Cardiac septum (tissue), 1 donor: ENCODE measurements at places on chromosomes 3 and 15. TPM values are rescaled to one million over a fixed set of nuclear protein-coding genes. Genes with fewer than 3 reads are reported as not detected.
A peak's percentile ranks its signal among the peaks of the same experiment; 100 is the strongest.

Gene UBA3
- total RNA-seq, result 84.7 TPM

Gene SAMMSON
- 0.27 TPM for total RNA-seq

- DNase-seq, result no peak
These were observed 24.7 kb downstream of the RARB start for GRCh38 chr3:25452740-25453139.

GRCh38 chr3:9420850-9421549 is 23.6 kb downstream of the SETD5 start:
- no peak for DNase-seq

DNA sequence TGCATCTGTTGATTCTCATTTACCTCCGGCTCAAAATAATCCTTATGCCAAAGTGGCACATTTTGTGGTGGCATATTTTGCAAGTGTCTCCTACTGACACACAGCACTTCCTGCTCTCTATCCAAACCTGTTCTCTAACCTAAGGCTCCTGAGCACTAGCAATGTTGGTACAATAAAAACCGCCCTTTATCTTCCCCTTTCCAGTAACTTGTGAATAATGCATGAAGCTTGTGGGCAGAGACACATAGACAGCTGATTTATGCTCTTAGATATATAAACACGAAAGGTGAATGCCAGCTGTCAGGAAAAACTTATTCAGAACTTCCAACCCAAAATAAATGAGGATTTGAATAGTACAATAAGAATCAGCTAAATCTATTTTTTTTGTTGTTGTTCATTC is 34.6 kb upstream of the ARPIN start:
- no peak for DNase-seq

DNA sequence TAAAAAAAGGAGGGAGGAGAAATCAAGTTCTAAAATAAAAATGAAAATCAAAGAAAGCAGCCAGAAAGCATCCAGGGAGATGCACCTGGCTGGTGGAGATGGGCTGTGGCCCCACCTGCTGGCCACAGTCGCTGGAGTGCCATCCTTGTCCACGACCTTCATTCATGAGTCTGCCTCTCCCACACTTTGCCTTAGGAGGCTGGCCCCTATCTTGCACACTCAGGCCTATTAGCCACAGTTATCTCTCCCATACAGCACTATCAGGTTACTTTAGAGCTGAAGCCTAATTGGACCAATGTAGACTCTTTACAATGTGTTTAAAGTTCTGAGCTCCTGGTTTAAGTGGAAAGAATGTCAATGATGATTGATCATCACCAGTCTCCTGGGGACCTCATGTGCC is 392.0 kb upstream of the RORA start:
- no peak for DNase-seq

DNA sequence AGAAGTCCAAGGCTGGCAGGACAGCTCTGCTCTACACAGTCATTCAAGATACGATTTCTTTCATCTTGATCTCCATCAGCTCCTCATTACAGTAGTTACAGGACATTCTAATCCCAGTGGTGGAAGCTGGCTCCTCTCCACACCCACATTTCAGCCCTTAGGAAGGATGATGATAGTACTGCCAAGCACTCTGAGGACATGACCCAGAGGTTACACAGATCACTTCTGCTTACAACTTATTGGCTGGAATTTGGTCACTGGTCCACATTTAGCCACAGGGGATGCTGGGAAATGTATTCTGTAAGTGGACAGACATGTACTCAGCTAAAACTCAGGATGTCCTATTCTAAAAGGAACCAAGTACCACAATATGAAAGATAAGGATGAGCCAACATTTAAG is 77.1 kb downstream of the IQCH start:
- DNase-seq, result no peak

DNA sequence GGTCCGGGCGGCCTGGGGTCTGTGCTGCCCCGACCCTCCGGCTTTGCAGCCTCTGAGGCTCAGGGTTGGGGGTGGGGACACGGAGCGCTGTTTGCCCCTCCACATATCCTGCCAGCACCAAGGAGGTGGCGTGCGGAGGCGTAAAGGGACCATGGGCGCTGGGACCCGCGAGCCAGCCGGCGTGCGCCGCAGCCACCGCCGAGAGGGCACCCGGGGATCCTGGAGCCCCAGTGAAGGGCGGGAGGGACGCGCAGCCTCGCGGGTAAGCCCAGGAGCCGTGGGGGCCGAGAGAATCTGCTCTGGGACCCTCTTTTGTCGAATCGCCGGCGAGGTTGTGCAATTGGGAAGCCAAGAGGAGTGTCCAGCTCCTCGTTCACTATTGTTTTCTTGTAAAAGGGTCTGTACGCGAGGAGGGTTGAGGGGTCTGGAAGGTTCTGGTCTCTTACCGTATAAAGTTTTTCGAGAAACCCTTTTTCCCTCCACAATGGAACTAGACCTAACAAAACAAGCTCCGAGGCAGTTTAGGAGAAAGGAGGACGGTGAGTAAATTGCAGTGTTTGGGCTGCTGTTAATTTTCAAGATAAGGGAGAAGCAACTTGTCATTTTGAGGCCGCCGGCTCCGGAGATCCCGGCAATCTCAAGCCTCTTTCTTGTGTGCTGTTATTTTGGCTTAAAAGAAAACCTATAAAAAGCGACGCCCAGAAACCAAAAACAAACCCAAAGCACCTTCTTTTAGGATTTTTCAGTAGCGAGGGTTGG is 29.9 kb upstream of the ST3GAL6 start:
- DNase-seq, result peak; percentile 79

Gene PBRM1
- 50.2 TPM for total RNA-seq

Gene POPDC2
- 702 TPM for total RNA-seq

- DNase-seq, result no peak
These were observed 59.7 kb downstream of the GHSR start for GRCh38 chr3:172388412-172389078.

DNA sequence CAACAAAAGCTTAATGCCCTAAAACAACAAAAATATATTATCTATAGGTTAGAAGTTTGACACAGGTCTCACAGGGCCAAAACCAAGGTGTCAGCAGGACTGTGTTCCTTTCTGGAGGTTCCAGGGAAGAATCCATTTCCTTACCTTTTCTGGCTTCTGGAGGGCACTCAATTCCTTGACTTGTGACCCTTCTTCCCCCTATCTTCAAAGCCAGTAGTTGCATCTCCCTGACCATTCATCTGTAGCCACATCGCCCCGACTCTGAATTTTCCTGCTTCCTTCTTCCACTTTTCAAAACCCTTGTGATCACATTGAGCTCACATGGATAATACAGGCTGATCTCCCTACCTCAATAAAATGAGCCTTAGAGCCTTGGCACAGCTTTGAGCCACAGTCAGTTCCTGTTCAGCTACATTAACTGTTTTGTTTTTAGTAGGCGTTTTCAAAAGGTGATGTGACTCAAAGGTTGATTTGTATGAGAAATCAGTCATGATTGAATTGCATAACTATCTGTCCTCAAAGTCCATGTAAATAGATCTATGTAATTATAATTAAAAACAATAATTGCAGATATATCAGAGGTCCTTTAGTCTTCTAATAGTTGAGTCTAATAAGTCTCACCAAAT is 12.4 kb downstream of the PFN2 start:
- DNase-seq, result no peak

DNA sequence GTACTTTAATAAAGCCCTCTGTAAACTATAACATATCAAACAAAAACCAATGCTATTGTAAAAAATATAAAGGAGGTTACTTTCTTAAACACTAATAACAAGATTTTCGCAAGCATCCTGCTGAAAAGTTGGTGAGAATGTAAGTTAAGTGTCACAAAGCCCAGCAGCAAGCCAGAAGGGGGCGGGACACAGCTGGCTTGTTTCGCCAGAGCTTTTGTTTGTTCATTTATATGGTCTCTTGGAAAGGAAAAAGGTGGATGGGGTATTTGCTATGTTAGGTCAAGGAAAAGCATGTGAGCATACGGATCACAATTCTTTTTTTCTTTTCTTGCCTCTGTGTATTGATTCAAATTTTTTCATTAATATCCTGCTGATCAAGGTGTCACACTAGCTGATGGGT is 59.9 kb downstream of the HACD2 start:
- DNase-seq, result no peak

DNA sequence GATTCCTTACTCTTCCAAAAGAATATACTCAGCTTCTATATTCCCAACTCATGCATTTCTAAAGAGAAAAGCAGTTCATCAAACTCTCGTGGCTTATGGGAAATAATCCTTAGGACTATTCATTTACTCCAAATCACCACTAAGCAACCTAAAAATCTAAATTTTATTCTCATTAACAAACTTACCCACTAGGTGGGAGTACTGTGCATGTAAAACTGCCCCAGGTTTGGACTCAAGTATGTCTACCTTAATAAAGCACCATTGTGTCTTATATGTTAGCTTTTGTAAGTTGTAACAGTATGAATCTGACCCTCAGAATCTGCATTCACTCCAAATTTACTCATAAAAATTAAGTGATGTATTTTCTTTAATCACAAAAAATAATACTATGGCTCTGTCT is 25.3 kb downstream of the RAD18 start:
- DNase-seq, result no peak

DNA sequence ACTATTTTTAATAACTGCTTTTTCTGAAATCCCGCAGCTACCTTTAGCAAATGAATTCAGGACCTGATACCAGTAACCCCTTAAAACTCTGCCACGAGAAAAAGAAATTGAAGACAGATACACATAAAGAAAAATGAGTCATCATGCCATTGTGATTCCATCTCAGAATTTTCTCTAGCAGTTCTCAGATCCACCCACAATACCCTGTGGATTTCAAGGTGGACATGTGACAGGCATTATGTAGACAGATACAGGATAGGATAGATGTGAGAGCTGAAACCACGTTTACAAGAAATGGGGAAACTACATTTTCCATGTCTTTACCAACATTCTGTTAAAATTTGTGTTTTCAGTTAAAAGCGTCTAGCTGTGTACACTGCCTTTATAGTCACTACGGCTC is 291.9 kb upstream of the NR2F2 start:
- no peak for DNase-seq

- no peak for DNase-seq
These were observed 4.3 kb upstream of the UACA start for GRCh38 chr15:70767667-70768066.

Gene ATP2B2
- 0.13 TPM for total RNA-seq
